ENCODE measurements at places on chromosomes 1 and 21. TPM values are rescaled to one million over a fixed set of nuclear protein-coding genes. Genes with fewer than 3 reads are reported as not detected.

STUM gene
- 3.1 TPM for total RNA-seq

HDGF gene
- total RNA-seq = 184 TPM

MROH7 gene
- 20.8 TPM for total RNA-seq

ATP1A4 gene
- 2.1 TPM for total RNA-seq

TMIGD3 gene
- total RNA-seq = 2.6 TPM

TTF2 gene
- total RNA-seq = 6.6 TPM

DNA sequence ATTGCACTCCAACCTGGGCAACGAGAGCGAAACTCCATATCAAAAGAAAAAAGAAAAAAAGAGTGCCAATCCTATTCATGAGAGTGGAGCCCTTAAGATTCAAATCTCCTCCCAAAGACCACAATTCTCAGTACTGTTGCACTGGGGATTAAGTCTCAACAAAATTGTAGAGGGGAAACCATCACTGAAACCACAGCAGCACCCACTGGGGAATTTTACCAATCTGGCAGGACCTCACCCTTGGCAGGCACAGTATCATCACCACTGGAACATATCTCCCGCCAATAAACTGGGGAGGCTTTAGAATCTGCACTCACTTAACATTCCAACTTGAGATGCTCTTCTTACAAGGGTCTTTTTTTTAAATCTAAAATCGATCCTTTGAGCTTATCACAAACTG is 41.0 kb downstream of the LRRC40 start:
- no peak for DNase-seq

DNA sequence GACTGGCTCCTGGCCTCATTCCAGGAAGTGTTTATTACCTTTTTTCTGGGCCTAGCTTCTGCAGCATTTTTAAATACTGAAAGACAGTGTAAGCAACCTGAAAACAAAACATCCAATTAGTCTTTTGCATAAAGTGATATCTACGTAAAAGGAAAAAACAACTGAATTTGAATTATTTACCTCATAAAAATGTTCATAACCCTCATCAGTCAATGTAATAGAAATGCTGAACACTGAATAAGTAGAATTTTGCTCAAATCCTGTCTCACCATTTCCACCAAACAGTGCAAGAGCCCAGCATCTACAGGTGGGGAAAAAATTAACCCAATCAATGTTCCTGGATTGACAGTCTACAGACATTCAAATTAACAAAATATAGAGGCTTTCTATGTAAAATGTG is 64.0 kb downstream of the NRDC start:
- DNase-seq = no peak

DNA sequence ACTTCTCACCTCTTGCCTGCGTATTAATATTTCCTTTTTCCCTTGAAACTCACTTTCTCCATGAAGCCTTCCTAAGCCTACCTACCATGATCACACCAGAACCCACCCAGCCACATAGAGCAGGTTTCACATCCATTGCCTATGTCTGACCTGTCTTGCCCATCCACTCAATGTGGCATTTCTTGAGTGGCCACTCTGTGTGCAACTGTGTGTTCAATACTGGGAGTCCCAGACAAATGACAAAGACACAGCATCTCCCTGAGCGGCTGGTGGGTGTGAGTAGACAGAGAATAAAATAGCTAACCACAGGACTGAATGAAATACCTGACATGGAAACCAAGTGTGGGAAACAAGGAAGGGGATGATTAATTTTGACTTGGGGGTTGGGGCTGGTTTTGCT is 3.1 kb downstream of the PTGFRN start:
- no peak for DNase-seq

DNA sequence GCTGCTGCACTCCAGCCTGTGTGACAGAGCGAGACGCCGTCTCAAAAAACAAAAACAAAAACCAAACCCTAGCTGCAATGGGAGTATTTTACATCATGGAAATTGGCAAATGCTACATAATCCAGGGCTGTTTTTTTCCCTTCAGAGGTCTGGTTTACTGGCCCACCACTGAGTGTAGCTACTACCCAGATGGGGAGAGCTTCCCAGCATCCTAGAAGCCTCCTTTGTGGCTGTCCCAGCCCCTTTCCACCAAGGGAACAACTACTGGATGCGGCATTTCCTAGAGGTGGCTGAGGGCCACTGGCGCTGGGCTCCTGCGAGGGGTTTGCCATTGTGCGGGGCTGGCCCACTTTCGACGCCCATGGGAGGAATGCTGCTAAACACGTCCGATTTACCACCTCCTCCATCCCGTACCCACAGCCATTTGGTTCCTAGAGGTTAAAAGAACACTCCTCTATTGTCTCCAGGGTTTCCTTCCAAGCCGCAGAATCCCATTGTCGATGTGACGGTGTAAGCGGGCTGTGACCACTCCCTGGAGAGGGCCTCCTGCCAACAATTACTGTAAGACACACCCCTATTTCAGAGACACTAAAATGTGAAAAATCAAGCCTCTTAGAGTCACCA is 55.4 kb downstream of the RUNX3 start:
- no peak for DNase-seq

GRCh38 chr1:175152006-175152652 is 40.4 kb downstream of the KIAA0040 start:
- no peak for DNase-seq

- no peak for DNase-seq
Measured at GRCh38 chr1:95127380-95127779, 10.2 kb downstream of the TLCD4 start.

DNA sequence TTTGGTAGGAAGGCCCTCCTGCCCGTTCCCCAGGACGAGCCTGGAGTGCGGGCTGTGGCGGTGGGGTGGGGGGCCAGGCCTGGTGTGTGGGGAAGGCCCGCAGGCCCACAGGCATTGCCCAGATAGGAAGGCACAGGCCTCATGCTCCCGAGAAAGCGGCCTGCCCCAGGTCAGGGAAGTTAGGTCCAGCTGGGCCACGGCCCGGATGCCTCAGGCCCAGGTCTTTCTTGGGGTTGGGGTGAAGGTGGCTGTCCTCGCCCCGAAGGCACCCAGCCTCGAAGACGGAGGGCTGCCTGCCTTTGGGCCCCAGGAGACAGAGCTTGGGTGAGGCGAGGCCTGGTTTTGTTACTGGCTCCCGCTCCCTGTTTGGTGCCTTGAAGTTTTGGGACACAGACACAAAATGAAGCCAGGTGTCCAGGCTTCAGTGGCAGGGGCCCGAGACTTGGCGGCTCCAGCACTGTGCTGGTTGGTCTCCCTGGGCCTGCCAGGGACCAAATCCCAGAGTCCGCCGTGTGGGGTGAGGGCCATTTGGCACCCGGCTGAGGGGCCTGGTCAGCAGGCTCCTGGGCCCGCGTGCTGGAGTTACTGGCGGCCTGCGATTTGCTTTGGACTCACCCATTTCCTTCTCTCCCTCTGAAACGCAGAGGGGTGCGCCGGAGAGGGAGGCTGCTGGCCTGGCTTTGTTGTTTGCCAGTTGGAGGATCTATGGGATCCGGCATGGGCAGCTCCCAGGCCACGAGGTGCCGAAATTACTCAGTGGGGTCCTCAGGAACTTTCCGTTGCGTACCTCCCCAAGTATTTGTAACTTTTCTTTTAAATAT is 2.0 kb downstream of the SKI start:
- no peak for DNase-seq

DNA sequence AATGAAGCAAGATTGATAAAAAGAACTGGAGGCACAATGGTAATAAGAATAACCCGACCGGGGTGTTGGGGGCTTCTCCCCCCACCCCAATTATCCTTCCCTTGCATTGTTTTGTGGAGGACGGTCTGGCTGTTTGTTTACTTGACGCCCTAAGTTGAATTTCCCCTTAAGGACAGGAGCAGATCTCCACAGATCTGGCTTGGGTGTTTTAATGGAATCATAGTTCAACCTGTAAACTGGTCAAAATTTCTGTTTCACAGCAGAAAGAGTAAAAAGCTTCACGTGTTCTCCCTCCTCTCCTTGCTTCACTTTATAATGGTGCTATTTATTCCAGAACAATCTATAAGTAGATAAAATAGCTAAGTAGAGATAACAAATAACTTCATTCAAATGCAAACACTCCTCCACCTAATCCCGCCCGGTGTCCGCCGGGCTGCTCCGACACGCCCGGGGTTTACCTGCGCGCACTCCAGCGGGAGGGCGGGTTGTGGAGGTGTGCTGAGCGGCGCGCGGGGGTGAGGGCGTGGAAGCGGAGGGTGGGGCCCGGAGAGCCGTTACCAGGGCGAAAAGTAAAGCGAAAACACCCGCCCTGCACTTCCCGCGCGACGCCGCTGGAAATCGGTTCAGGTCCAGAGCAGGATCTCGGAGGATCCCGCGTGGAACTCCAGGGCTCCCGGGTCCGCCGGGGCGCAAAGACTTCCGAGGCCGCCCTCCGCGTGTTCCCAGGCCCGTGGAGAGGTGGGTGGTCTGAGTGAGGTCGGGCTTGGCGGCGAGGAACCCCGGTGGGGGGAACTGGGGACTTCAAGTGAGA is 2.0 kb upstream of the ATF3 start:
- no peak for DNase-seq

- no peak for DNase-seq
Measured at GRCh38 chr1:167517535-167518330, 596 bp downstream of the CD247 start.

DNA sequence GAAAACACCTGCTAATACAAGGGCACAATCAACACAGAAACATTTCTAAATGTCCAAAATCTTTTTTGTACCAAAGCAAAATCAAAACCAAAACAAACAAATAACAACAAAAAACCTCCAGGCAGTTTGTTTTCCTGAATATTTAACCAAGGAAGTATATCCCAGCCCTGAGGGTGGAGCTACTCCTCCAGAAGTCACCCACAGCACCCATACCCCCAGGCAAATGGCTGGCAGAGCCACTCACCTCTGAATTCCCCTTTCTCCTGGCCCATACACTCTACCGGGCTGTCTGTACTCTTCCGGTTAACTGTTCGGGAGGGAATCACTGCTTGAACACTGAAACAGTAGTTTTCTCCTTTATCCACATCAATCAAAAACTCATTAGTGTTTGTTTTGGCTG is 9.5 kb downstream of the F3 start:
- DNase-seq = no peak

DNA sequence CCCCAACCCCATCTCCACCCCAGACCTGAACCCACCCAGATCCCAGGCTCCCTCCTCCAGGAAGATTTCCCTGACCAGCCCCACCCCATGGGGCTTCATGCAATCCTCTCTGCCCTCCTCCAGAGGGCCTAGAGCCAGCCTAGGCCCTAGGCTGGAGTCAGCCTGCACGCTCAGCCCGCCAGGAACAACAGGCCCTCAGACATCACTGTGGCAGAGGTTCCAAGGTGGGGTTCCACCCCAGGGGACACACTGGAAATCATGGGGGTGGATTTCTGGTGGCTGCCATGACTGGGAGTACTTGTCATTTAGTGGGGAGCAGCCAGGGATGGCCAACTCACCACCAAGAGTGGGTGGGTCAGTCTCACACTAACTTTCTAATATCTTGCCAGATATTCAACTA is 122.0 kb downstream of the GLIS1 start:
- no peak for DNase-seq

DNA sequence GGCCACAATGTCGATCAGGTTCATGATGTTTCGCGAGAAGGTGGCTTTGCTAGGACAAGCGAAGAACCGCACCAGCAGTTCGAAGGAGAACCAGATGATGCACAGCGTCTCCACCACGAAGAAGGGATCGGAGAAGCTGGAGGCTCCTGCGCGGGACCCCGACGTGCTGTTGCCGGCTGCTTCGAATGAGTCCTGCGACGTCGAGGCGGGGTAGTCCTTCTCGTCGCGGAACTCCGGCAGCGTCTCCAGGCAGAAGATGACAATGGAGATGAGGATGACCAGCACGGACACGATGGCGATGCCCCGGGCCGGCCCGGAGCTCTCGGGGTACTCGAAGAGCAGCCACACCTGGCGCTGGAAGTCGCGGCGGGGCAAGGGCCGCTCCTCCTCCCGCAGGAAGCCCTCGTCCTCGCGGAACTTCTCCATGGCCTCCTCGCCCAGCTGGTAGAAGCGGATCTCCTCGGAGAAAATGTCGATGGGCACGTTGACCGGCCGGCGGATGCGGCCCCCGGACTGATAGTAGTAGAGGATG is 869 bp downstream of the KCNA3 start:
- DNase-seq = no peak

DNA sequence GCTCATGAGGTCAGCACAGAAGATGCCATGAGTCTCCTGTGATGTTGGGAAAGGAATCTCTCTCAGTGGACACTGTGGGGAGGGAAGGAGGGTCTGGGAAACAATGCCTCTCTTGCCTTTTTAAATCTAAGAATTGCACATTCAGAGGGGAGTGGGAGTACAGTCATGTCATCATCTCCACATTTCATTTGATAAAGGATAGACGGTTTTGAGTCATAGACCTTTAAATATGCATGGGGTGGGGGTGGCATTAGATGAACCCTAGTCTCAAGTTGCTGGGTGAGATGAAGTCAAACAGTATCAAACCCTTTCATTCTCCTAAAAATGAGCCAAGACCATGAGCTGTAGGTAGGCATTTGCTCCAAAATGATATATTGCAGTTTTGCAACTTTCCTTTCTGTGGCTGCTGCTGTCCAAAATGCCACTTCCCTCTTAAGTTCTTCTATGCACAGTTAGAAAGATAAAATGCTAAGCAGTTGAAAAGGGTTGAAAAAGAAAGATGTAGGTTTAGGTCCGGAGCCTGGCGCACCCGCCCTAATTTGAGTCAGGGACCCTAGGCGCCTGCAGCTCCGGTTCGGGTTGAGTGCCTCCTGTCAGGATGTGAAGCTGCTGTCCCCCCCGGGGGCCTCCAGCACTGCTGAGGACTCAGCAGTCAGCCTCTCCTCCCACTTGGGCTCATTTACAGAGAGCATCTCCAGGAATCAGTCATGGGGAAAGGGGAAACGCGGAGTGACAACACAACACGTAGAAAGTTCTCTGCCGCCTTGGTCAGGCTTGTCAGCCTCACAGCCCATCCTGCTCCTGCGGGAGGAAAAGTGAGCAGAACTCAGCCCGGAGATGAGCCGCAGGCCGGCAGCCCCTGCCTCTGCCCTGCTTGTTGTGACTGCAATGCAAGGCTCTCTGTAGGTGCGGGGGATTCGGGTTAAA is 479.3 kb upstream of the RUNX1 start:
- DNase-seq = no peak

- DNase-seq = no peak
Measured at GRCh38 chr1:13623021-13623637, 39.5 kb downstream of the PDPN start.

DNA sequence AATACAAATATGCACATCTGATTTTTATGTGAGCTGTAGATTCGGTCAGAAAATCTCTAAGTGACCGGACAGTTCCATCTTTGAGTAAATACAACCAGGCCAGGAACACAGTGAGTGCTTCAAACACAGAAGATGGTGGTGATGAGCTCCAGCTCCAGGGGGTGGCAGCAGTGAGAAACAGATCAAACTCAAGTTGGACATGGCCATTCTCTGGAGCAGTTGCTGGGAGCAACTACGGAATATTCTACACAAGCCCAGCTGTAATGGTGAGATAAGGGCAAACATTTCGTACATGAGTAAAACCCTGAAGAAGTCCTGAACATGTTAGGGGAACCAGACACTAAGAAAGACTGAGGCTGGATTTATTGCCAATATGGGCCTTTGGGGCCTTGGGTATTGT is 100.7 kb downstream of the BARHL2 start:
- no peak for DNase-seq
